ENCODE measurements at places on chromosomes 16 and 17.

- DNase-seq = no peak
Observed at GRCh38 chr16:17724242-17724898, 253.6 kb upstream of the XYLT1 start.

DNA sequence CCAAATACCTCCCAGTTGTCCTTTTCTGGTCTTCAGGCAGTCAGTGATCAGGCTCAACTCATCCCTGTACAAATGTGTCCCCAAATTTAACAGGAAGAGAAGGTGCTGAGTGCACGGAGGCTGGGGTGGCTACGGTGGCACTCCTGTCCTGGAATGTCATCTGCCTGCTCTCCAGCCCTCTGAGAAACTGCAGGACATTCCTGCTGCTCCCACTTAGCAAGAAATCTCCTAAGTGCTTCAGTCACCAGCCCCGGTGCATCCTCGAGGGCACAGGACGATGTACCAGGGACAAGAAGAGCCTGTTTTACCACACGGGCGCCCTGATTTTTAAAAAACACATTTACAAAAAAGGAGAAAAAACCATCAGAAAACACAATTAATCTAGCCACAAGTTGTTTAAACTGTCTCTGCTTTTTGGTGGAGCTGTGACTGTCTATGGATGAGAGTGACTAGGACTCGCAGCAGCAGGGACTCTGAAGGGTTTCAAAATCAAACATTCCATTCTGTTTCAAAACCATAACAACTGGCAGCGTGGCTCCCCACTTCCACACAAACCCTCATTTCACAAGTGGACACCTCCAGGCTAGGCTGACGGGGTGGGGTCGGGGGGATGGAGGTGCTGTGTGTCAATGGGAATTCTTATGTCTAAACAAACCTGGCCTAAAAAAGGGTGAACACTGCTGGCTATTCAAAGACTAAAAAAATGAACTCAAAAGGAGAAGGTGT is 65.3 kb upstream of the CNEP1R1 start:
- DNase-seq = no peak

DNA sequence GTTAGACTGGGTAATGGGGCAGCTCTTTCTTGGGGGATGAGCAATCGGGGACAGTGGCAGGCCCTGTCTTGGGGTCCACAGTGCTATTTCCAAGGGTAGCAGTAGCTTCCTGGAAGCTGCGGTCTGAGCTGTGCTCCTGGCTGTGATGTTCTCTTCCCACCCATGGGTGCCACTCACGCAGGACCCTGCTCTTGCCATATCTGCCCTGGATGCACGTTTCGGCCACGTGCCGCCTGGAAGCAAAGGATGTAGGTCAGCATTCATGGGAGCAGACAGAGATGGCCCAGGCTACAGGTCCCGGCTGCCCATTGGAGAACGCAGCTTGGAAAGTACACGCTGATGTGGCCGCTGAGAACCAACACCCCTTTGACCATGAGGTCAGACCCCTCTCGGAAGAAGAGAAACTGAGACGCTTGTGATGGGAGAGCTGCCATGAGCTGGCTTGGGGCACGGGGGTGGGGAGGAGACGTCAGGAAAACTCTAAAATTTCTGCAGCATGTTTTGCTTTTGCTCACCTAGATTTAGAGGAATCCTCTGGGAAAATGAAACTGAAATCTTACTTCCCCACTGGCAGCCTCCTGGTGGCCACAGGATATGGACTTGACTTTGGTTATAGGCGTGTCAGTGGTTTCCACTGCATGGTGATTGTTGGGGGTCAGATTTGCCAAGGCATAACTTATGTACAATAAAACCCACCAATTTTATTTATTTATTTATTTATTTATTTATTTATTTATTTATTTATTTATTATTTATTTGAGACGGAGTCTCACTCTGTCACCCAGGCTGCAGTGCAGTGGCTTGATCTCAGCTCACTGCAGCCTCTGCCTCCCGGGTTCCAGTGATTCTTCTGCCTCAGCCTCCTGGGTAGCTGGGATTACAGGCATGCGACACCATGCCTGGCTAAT is 36.2 kb upstream of the IRF8 start:
- DNase-seq = no peak

DNA sequence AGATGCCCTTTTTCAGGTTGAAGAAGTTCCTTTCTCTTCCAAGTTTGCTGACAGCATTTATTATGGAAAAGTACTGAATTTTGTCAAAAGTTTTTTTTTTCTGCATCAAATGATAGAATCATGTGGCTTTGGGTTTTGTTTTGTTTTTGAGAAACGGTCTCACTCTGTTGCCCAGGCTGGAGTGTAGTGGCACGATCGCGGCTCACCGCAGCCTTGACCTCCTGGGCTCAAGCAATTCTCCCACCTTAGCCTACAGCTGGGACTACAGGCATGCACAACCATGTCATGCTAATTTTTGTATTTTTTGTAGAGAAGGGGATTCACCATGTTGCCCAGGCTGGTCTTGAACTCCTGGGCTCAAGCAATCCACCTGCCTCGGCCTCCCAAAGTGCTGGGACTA is 7.3 kb downstream of the CMTM4 start:
- DNase-seq = no peak

GRCh38 chr17:45790296-45790922 is 6.3 kb downstream of the CRHR1 start:
- DNase-seq = no peak

DNA sequence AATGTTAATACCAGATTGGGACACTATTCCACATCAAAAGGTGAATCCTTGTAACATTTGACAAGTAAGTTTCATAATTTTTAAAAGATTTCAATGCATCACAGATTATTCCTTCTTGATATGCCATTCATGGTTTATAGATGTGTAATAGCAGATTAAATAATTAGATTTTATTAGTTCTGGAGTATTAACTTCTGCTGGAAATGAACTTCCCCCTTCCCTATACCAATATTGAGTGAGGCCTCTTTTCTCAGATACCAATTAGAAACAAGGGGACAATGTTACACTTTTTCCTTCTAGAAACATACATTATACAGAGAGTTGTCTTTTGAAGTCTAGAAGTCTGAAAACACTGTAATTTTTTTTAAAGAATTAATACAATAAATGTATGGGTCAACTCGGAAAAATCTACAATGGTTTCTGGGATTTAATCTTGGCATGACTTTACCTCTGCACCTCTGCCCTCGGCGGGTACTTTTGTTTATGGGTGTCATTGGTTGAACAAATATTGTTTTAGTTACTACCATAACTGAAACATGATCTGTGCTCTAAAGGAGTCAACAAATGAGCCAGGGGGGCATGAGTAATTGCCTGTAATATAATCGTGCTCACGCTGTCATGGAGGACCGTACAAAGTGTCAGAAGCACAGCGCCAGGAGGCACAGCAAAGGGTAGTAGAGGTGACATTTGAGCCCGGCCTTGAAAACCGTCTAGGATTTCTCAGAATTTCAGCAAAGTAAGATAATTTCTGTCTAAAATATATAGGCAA is 8.2 kb downstream of the LRRC37B start:
- no peak for DNase-seq
